ENCODE measurements at places on chromosomes 12 and 14.

- no peak for DNase-seq
Measured at GRCh38 chr14:50801706-50802105, 29.3 kb downstream of the NIN start.

DNA sequence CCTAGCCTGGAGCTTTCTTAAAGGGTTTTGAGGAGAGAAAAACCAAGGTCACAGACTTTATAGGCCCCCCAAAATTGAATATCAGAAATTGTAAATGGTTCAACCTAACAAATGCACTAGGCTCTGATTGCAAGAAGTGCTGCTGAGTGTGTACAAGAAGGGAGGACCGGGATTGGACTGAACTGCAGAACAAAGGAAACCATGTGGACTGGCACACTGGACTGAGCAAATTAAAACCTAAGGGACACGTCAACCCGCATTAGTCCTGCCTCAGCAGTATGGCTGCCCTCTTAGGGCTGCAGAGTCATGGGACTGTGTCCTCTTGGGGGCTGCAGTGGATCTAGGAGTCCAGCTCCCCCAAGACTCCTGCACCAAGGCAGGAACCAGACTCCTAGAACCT lies 842 bp upstream of the CISTR start:
- no peak for DNase-seq

- peak; percentile 47 for DNase-seq
Measured at GRCh38 chr14:61889914-61890351, 127.7 kb downstream of the SNAPC1 start.

DNA sequence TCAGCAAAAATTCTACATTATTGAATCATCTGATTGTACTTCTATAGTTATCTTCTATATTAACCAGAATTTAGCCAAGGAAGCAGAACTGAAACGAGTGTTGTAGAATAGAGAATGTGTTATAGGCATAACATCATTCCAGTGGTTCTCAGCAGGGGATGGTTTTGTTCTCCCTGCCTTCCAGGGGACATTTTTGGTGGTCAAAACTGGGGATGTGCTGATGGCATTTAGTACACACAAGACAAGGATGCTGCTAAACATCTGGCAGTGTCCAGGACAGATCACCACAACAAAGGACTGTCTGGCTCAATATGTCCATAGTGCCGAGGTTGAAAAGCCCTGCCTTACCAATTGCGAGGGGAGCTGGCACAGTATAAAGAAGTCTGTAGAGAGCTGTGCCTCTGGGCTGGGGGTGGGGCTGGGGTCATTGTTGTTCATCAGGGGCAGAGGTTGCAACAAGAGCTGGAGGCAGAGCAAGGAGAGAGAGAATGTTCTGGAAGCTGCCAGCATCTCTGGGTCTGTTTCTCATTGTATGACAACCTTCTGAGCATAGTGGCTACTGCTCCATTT lies 1472.8 kb downstream of the AACS start:
- no peak for DNase-seq

- no peak for DNase-seq
Measured at GRCh38 chr12:21130998-21131397, at the start of gene SLCO1B1. Gene SLCO1B1, plus strand, starts transcription at chr12:21131194. Its CDS starts 10,381 bp downstream, at chr12:21141575.

- no peak for DNase-seq
Measured at GRCh38 chr12:106178562-106178961, 39.8 kb upstream of the NUAK1 start.

- DNase-seq = no peak
Measured at GRCh38 chr12:81022531-81022930, 55.3 kb upstream of the ACSS3 start.

GRCh38 chr14:59829469-59830337 lies 40.9 kb downstream of the RTN1 start:
- no peak for DNase-seq

DNA sequence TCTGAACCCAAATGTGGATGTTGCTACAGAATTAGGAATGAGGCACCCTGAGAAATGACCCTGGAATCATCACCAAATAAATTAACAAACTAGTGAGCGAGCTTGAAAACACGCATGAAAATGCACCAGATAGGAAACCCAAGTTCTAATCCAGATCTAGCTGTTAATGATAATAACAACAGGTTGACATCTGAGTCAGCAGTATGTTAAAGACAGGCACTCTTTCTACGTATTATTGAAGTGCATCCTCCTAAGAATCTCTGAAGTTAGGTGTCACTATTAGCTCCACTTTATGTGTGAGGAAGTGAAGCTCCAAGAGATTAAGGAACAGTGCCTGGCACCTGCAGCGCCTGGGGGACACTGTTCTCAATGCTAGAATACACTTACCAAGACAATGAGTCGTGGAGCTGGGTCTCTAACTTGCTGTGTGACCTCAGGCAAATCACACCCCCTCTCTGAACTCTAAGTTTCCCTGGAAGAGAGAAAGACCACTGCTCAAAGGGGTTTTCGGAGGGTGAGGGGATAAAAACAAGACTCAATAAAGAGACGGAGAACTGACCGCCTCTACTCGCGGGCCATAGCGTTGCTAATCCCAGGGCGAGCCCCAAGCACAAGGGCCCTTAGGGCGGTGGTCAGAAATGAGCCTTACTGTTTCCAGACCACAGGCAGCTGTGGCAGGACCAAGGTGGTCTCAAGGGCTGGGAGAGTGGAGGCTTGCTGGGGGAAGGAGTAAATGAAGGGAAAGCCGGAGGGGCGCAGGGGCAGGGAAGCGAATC lies 2.1 kb downstream of the SLC6A12 start:
- no peak for DNase-seq

- no peak for DNase-seq
Measured at GRCh38 chr14:32694795-32695449, 243.8 kb upstream of the NPAS3 start.

DNA sequence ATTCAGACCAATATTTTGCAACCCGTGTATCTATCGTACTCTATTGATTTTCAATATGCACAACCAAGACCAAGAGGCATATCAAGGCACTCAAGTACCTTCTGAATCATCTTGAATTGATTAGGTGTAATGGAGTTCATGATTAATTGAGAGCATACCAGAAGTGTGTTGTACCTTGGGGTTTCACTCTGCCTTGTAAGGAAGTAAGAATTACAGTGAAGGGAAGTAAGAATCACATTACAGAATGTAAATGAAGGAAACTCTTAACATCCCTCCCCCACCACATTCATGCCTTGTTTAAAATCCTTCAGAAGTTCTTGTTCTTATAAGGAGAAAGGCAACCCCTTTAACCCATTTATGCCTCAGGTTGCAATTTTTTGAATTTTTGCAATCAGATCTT lies 5.4 kb upstream of the MGAT4C start:
- no peak for DNase-seq

- DNase-seq = no peak
Measured at GRCh38 chr14:59407246-59408010, 57.8 kb downstream of the GPR135 start.

- DNase-seq = no peak
Measured at GRCh38 chr12:80679346-80680131, 27.9 kb upstream of the MYF6 start.

GRCh38 chr12:110825530-110825929 lies 21.3 kb upstream of the CCDC63 start:
- DNase-seq = no peak

GRCh38 chr14:22658946-22659345 lies 14.8 kb upstream of the OR6J1 start:
- no peak for DNase-seq

DNA sequence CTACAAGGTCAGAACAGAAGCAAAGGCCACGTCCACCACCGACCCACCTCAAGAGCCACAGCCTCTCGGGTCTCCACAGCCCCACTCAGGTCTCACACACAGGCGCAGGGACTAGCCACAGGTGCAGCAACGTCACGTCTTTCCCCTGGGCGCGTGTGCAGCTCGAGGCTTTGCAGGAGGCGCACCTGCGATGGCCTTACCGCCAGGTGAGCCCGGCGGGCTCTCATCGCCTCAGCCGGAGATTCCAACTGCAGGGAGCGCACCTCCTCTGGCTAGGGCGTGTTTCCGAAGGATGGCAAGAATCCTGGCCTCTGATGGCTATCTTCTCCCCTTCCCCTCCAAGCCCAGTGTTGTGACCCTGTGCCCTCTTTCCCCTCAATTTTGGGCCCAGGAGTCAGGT lies at the start of gene HIGD1C:
HIGD1C (plus strand) TSS at position 35 of the 400 bp plus-strand sequence. CDS start 1,455 bp downstream, outside the sequence.
- DNase-seq = no peak

- no peak for DNase-seq
Measured at GRCh38 chr14:57530571-57530970, 36.9 kb upstream of the CCDC198 start.

- DNase-seq = no peak
Measured at GRCh38 chr12:60148109-60148508, 552.3 kb downstream of the SLC16A7 start.

- no peak for DNase-seq
Measured at GRCh38 chr12:3141339-3142321, 64.5 kb downstream of the TSPAN9 start.

DNA sequence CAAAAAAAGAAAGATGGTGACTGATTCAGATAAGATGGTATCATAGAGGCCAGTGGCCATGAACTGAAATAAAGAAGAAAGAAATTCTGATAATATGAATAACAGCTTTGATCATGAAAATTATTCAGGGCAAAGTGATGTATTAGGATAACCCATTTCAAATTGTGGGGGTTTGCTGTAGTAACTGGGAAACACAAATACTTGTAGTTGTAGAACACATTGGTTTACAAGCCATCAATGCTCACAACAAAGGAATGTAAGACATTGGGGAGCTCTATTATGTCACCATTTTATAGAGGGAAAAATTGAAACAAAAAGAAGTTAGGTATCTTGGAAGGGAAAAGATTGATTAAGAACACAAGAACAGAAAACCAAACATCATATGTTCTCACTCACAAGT lies 140.4 kb upstream of the FRMD6 start:
- DNase-seq = no peak

DNA sequence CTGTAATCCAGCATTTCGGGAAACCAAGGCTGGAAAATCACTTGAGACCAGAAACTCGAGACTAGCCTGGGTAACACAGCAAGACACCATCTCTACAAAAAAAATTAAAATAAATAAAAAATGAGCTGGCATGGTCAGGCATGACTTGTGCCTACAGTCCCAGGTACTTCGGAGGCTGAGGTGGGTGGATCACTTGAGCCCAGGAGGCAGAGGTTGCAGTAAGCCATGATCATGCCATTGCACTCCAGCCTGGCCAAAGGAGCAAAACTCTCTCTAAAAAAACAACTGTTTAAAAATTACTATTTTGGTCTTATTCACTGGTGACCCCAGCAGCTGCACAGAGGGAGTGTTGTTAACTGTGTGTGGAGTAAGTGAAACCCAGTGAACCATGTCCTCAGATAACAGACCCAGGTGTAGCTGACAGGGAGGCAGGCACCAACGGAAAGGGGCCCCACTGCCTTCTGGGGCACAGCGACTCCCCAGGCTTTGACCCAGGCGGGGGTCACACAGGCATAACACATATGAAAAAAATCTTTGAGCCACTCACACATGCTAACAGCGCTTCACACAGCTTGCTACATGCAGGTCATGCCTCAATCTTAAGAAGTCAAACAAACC lies 12.1 kb downstream of the DDX54 start:
- no peak for DNase-seq

GRCh38 chr12:112971248-112971647 lies 7.1 kb upstream of the OAS2 start:
- DNase-seq = no peak

DNA sequence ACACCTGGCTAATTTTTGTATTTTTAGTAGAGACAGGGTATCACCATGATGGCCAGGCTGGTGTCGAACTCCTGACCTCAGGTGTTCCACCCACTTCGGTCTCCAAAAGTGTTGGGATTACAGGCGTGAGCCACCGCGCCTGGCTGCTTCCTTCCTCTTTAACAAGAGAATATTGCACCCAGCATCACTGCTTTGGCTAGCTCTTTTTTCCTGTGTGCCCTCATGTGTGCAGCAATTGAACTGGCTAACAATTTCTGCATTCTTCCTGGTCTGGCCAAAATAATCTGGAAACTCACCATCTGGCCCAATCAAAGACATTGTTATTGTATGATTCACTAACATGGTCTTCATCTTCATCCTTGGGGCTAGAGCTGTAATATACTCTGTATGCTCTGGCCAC lies 2.7 kb upstream of the ASB8 start:
- no peak for DNase-seq

DNA sequence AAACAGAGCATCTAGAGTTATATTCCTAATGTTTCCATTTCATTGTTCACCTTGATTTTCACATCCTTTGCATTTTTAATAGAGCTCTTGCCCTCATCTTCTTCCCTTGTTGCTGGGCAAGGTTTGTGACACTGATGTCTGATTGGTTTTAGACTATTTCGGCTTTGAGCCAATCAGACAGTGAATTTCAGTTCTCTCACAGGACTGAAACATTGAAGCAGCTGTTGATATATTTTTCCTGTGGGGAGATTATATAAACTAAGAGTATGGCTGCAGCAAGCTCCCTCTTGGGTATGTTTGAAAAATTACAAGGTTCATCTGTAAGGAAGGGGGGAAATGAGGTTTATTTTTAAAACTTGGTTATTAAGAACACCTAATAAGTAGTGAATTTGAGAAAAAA lies 51.2 kb downstream of the ATF7IP start:
- peak; percentile 44 for DNase-seq

DNA sequence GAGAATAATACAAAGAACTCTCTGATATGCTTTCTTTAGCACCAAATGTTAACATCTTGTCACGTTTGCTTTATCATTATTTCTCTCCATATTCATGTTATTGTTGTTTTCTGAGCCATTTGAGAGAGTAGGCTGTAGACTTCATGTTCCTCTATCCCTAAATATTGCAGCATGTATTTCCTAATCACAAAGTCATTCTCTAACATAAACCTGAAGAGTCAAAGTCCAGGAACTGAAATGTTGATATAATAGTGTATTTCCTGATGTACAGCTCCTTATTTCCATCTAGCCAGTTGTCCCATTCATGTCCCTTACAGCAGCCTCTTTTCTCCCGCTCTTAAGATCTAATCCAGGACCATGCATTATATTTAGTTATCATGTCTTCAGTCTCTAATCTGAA lies 72.8 kb downstream of the SPATS2 start:
- DNase-seq = no peak

DNA sequence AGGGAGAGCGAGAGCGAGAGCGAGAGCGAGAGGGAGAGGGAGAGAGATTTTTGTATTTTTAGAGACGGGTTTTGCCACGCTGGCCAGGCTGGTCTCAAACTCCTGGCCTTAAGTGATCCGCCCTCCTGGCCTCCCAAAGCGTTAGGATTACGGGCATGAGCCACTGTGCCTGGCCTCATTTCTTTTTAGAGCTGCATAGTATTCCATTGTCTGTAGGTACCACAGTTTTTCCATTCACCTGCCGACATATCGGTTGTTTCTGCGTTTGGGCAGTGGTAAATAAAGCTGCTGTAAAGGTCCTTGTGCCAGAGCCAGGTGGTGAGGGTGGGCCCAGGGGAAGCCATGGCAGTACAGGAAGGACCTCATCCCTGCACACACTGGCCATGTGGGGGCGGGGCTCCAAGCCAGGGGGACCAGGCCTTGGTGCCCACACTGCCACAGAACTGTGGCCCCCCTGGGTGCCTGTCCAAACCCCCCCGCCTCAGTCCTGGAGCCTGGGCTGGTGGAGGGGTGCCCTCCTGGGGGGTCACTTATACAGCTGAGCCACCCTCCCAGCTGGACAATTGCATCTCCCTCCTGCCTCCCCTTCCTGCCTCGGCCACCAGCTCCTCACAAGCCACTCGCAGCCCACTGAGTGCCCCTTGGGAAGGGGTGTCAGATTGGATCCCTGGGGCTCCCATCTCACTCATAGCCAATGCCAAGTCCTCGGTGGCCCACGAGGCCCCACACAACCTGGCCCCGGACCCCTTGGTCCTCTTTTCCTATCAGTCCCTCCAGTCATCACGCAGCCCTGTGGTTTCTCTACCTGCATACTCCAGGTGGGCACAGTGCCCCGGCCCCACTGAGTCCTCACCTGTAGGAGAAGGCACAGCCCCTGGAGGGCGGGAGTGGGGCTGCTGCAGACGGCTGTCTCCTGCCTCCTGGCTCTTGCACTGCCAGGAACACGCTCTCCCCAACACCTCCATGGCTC lies 1.7 kb upstream of the PUS1 start:
- no peak for DNase-seq

GRCh38 chr14:94143239-94143638 lies 13.8 kb upstream of the IFI27L2 start:
- DNase-seq = peak; percentile 31
